ENCODE measurements at places on chromosomes 1 and 21.

- no peak for DNase-seq
Observed at GRCh38 chr1:167645140-167645541, 15.1 kb downstream of the RCSD1 start.

DNA sequence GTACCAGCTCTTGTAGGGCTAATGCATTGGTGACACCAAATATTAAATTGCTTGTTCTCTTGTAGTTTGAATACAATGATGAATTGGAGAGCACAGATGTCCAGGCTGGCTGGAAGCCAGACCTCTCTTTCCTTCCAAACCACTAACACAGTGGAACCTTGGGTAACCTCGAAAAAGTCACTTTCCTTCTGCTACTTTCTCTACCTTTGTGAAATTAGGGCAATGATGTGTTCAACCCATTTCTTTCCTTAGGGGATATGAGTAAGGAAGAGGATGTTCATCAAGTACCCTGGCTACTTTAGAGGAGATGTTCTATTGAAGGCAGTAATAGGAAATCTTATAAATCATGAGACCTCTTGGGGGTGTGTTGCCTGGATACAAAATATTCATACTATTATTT, 55.7 kb downstream of the XCL2 start:
- no peak for DNase-seq

GRCh38 chr1:81912383-81912782, 111.6 kb downstream of the ADGRL2 start:
- no peak for DNase-seq

DNA sequence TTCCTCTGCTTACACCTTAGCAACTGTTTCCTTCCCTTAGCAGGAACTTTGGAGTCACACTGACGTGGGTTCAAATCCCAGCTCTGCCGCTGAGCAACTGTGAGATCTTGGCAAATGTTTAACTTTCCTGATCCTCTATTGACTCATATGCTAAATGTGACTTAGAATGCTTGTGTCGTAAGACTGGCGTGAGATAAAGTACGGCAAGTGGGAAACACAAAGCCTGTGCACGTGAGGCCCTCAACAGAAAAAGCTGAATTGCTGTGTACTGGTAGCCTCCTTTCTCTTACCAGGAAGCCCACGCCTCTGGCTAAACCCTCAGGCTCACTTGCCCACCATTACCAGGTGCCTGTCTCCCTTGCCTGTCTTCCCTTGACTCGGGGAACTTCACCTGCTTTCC, 135.4 kb upstream of the TNR start:
- no peak for DNase-seq

DNA sequence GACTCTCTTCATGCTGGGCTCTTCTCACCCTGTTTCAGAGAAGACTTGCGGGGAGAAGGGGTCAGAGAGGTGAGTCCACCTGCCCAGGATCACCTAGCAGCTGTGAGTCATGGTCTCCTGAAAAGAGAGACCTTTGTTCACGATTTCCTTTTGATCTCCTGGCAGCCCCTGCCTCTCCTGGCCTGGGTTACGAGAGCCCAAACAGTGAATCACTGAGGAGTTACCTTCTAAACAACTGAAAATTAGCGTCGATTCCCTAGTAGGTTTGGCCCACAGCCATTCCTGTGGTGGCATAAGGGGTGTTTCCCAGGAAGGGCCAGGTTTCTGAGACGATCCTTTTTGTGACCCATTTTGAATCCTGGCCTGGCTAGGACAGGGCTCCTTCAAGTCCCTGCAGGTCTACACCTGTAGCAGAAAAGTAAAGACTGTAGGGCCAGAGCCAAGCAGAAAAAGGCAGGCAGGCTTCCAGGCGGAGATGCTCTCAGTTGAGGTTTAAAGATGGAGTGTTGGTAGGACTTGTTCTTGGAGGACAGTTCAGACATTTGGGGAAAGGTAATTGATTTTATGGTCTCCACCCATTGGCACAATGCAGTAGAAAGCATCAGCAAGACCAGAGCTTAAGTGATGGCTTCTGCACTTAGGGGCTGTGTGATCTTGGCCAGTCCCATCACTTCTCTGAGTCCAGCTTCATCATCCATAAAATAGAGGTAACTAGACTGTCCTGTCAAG, 2.1 kb upstream of the PLA2G2E start:
- no peak for DNase-seq

DNA sequence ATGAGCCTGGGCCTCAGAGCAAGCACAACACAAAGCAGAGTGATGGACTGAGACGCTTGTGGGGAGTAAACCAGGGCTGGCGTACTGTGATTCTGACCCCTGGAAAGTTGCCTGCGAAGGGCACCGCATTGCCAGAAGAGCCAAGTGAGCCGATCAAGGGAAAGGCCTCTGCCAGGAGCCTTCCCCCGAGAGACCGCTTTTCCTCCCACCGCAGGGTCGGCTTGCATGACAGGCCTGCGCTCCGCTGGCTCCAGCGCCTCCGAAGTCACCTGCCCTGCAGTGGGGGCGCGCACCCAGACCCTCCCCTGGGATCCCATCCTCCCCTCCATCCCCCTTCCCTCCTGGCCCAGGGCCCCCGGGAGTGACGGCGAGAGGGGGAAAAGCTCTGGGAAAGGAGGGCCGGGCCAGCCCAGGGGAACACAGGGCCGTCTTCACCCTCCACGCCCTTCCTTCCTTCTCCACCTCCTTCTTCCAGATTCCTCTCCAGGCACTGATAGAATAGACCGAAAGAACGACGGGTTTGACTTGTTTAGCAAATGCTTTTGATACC, 165.0 kb downstream of the TRIM33 start:
- no peak for DNase-seq

DNA sequence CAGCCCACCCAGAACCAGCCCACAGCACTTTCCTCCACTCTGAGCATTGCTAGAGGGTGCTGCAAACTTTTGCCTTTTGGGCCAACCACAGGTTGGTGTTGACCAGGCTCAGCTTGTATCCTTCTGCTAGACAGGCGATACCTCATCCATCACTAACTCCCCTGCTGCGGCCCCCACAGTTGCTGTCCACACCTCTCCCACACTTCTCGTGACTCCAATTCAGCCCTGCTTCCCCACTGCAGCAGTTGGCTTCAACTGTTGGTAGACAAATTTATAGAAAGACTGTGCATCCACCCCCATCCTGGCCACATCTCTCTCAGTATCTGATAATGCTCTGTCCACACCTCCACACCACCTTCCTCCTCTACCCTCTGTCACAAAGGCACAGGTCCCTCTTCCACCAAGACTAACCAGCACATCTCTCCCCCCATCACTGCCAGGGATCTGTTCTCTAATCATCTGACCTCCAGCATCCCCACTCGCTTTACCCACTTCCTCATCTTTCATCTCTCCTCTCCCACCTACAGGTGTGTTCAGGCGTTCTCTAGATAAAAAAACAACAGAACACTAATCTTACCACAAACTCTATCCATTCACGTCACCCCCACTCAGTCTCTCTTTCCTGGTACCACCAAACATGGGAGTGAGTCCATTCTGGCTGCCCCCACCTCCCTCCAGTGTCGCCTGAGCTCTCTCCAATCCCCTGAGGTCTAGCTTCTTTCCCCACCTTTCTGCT, 15.8 kb upstream of the SLC25A44 start:
- DNase-seq: no peak

DNA sequence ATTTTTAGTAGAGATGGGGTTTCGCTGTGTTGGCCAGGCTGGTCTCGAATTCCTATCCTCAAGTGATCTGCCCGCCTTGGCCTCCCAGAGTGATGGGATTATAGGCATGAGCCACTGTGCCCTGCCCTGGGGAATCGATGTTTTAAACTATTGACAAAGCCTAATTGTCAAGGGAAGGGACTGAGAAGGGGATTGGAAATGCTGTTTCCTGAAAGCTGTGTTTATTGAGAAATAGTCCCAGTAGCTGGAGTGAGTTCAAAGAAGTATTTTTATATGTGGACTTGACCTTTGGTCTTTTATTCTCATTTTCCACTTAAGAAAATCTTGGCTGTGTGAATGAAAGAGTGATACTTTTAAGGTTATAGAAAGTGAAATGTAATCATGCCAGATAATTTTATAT, 47.5 kb downstream of the KIF1B start:
- DNase-seq: no peak

DNA sequence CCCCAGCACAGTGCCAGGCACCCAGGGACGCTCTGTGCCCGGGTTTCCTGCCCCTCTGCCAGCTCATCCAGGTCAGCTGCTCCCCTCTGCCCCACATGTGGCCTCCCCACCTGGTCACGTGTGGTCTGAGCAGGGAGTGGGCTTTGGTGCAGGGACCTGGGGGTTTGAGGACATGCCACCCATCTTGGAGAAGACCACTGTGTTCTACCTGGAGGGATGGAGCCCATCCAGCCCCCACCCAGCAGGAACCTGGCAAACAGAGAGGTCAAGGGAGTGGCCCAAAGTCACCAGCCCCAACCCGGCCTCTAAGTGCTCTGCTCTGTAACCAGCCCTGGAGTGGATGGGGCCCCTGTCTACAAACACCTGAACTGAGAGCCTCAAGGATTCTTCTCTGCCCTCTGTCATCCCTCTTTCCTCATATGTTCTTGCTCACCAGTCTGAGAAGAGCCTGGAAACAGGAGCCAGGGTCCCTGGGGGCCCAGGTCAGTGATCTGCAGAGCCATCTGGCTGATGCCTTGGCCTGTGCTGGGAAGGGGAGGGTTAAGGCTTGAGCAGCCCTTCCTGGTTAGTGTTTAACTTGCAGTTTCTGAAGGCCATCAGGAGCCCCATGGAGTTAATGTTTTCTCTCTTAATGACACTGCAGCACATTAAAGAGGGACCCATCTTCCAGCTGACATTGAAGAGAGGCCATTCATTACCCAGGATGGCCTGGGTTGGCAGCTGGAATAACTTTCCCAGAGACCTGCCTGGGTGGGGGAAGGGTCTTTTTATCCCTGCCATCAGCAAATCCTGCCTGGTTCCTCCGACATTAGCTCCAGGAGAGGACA, 235.4 kb downstream of the PTPRU start:
- DNase-seq: no peak

DNA sequence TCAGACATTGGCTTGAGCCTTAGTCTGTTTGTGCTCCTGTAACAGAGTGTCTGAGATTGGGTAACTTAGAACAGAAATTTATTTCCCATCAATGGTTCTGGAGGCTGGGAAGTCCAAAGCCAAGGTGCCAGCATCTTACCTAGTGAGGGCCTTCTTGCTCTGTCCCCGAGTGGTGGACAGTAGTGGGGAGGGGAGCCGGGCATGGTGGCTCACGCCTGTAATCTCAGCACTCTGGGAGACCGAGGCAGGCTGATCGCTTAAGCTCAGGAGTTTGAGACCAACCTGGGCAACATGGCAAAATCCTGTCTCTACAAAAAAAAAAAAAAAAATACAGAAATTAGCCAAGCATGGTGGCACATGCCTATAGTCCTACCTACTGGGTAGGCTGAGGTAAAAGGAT, 336.5 kb upstream of the VAMP3 start:
- DNase-seq: no peak

- DNase-seq: no peak
Observed at GRCh38 chr1:101992821-101993575, 3.7 kb downstream of the OLFM3 start.

- DNase-seq: peak; percentile 73
Observed at GRCh38 chr21:41425954-41426675, at the start of gene MX1. TSS of gene MX1 (plus strand) at chr21:41426239. CDS start at chr21:41432071, 5,832 bp downstream.

DNA sequence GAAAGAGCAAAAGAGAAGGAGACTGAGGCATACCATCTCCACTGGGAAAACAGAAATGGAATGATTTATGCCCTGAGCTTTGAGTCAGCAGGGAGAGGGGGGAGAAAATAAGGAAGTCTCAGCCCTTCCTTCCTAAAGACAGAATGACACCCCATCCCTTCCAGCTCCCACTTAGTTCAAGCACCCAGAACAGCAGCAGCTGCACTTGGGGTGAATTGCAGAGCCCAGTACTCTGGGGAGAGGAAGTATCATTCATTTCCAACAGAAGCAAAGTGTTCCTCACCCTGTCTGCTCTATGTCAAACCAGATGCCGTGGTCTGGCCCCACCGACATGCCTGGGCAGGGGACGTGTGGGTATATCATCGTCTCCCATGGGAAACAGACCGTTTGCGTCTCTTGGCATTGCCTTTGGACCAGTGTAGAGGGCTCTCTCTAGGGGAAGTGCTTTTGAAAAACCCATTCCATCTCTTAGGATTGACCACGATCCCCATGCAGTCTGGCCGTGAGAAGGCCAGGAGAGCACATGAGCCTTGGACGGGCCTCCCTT, 1.1 kb upstream of the KCNJ15 start:
- no peak for DNase-seq

GRCh38 chr1:221239792-221240191, 360.5 kb downstream of the HLX start:
- DNase-seq: no peak

GRCh38 chr1:234702342-234703000, 92.5 kb upstream of the IRF2BP2 start:
- no peak for DNase-seq

DNA sequence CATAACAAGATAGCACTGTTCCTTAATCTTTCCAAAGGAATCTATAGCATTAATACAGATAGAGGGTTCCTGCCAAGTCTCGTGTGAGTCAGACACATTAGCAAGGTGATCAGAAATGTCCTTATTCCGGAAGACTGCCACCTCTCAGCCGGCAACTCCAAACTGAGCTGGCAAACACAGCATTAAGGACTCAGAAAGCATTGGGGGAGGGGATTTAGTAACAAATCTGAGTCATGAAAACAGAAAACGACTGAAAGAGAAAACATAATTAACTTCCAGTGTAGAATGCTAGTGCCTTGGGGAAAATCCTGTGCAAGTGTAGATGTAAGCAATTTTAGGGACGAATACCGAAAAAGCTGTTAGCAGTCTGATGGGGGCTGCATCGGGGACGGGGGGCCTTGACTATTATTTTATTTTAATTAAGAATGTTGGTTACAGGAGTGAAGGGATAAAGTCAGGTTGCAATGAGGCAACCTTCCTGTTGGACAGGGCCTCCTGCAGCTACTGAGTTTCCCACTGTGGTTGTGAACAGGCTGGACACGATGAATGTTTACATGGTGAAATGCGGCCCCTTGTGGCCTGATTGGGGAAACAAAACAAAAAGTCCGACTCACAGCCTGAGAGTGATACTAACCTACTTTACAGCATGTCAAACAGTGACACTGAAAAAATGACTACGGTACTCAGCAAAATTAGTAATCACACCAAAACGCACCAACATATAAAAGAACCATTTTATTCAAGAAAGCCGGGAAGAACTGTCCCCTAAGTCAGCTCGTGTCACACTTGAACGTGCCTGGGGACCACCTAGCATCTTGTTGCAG, 20.7 kb downstream of the MIS18A start:
- peak; percentile 14 for DNase-seq

GRCh38 chr1:159937054-159937750, 8.2 kb downstream of the IGSF9 start:
- no peak for DNase-seq

GRCh38 chr1:70093250-70093975, 112.0 kb downstream of the LRRC40 start:
- no peak for DNase-seq

DNA sequence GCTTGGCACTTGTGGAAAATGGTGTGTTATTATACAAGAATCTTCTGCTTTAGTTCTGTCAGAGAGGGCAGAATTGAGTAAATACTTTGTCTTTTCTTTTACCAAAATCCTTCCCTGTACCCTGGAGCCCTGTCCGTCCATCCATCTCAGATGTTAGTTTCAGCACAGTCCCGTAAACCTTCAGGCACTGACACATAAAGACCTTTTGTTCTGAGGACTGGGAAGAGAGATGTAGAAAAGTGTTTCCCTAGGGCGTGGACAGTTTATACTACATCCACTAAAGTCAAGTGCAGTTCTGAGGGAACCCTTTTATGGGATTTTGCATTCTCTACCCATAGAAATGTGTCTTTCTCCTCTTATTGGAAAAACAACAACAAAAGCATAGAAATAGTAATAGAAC, 162.4 kb downstream of the PDE4B start:
- no peak for DNase-seq

- no peak for DNase-seq
Observed at GRCh38 chr21:41217671-41218385, 49.9 kb downstream of the BACE2 start.

All from stimulated activated CD8-positive, alpha-beta memory T cell treated with anti-CD3 and anti-CD28 coated beads, Interleukin-2, amount 100 ng/mL, for 48 hours (primary cell).